Stimulated activated memory B cell treated with anti-CD40 and anti-IgM and Interleukin-4, amounts not matched to agents 10 μg/mL and 1 μg/mL and 100 μg/mL, for 72 hours (primary cell): ENCODE measurements at places on chromosomes 16 and 17.

GRCh38 chr17:76304226-76305134 is 3.6 kb downstream of the QRICH2 start:
- ATAC-seq, result no peak

DNA sequence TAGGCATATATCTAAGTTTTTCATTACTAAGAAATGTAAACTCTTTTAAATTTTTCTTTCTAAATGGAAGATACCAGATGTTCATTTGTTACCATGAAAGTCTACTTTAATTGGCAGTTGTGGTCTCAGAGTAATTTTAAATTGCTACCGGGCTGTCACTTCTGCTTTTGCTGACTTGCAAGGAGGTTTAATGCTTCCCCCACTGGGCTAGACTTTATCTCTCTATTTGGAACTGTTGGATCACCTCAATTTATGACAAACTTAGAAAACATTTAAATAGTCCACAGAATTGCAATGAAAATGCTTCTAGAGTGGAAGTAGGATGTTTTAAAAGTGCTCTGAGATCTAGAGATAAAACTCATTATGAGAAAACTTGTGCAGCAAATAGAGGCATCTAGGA is 479.8 kb upstream of the GOT2 start:
- ATAC-seq, result no peak

GRCh38 chr16:17497648-17498047 is 26.9 kb upstream of the XYLT1 start:
- ATAC-seq, result no peak

- no peak for ATAC-seq
Observed at GRCh38 chr16:2782583-2783351, 4.6 kb downstream of the PRSS33 start.

- ATAC-seq, result peak; percentile 56
Observed at GRCh38 chr17:61409301-61410112, 9.9 kb downstream of the TBX2 start.

DNA sequence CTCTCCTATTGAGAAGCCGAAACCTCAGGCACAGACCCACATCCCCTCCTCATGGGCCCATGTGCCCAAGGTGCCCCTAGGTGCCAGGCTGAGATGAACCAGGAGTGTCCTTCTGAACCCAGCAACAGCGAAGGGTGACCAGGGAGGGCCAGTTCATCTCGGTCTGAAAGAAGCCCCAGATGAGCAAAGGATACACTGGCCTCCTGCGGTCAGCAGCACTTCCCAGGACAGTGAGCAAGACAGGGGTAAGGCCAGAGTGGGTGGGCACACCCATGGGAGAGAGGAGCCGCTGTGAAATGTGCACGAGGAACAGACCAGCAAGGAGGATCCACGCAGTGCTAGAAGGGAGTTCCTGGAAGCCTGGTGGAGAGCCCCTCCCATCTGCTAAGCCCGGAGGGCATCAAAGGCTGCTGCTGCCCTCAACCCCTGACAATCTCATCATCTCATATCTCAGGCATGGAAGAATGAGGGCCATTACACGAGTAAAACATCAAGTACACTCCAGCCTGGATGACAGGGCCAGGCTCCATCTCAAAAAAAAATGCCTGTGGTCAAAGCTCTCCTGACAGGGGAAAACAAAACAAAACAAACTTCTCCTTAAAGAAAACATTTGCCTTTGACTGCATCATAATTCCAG is 3.3 kb upstream of the HBZ start:
- ATAC-seq, result no peak

GRCh38 chr16:17347624-17348023 is 123.1 kb downstream of the XYLT1 start:
- ATAC-seq, result no peak

DNA sequence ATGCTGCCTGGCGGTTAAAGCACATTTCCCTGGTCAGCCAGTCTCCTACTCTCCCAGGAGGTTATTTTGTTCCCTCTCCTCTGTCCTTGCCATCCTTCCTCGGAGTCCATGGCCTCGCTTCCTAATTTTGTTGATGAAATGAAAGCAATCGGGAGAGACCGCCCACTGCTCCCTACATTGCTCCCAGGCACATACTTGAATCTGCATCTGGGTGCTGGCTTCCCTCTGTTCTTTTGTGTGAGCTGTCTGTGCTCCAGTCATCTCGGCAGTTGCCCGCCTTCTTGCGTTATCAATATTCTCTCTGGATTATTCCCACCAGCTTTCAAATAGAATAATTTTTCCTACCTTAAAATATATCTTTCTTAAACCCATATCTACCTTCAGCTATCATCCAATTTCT is 11.1 kb downstream of the KRT23 start:
- ATAC-seq, result no peak

- ATAC-seq, result peak; percentile 18
Observed at GRCh38 chr16:31403590-31404352, 10.6 kb downstream of the ITGAD start.

DNA sequence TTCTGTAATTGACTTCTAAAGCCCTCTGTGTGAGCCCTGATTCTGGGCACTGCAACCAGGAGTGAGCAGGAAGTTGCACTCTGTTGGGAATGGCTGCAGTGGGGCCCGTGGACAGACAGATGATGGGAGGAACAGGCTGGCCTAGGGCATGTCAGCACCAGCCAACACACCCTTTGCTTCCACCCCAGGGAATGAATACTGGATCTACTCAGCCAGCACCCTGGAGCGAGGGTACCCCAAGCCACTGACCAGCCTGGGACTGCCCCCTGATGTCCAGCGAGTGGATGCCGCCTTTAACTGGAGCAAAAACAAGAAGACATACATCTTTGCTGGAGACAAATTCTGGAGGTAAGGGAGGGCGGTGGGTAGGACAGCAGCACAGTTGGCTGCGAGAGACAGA is 10.8 kb upstream of the LPCAT2 start:
- ATAC-seq, result no peak

DNA sequence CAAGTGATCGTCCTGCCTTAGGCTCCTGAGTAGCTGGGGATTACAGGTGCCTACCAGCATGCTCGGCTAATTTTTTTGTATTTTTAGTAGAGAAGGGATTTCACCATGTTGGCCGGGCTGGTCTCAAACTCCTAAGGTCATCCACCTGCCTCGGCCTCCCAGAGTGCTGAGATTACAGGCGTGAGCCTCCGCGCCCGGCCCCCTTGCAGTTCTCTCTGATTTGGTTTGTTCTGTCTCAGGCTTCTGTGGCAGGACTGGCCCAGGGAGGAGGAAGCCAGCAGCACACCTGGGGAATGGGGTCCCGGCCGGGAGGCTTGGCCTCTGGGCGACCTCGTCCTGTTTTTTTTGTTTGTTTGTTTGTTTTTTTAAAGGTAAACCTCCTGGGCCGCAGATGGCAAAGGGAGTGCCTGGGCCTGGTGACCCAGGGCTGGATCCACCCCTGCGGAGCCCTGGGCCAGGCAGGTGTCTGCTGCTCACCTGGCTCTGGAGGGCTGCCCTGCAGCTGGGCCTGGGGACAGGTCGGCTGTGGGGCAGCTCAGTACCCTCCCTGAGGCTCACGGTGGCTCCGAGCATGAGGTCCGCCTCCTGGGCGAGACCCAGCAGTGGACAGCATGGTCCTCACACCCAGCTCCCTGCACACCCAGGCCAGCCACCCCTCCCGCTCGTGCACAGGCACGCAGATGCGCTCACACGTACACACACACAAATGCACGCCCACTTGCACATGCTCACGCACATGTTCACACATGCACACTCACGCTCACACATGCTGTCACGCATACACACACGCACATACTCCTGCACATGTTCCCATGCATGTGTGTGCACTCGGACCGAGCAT is 3.3 kb upstream of the NUDT16L1 start:
- ATAC-seq, result no peak

DNA sequence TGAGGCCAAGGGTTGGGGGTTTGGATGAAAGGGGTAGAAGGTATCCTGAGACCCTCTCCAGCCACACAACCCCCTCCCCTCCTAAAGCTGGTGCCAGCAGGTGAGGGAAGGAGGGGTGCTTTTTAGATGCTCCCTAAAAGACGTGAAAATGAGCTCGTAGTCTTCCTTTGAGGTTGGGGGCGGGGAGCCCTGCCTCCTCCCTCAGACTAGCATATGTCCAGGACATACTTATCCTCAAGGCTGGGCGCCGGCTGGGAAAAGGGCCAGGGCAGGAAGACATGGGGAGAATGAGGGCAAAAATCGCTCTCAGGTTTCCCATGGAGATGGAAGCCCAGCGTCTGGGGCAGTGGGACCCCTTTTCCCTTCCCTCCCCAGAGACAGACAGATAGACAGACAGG is 26.7 kb downstream of the SRCIN1 start:
- no peak for ATAC-seq

- ATAC-seq, result peak; percentile 93
Observed at GRCh38 chr17:1180958-1181752, 1.4 kb upstream of the ABR start.

GRCh38 chr16:50407351-50407750 is 38.6 kb upstream of the BRD7 start:
- ATAC-seq, result peak; percentile 34

DNA sequence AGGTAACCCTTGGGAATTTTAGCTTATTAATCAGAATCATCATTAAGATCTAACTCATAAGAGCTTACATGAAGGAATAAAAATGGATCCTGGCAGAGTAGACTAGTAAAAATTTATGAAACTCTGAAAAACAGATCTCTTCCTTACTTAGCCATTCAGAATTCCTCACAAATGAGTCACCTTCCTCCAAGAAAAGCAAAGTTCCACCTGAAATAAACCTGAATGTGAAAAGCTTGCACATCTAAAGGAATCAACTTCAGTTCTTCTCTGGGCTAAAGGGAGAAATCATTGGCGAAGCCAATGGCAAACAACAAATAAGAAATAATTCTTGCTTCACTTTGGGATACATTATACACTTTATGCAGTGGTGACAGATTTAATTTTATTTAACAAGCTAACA is 22.7 kb downstream of the MYO1D start:
- ATAC-seq, result no peak

- ATAC-seq, result no peak
Observed at GRCh38 chr17:79385962-79386563, 224.8 kb downstream of the RBFOX3 start.

- no peak for ATAC-seq
Observed at GRCh38 chr16:66740010-66740409, 11.4 kb downstream of the DYNC1LI2 start.

DNA sequence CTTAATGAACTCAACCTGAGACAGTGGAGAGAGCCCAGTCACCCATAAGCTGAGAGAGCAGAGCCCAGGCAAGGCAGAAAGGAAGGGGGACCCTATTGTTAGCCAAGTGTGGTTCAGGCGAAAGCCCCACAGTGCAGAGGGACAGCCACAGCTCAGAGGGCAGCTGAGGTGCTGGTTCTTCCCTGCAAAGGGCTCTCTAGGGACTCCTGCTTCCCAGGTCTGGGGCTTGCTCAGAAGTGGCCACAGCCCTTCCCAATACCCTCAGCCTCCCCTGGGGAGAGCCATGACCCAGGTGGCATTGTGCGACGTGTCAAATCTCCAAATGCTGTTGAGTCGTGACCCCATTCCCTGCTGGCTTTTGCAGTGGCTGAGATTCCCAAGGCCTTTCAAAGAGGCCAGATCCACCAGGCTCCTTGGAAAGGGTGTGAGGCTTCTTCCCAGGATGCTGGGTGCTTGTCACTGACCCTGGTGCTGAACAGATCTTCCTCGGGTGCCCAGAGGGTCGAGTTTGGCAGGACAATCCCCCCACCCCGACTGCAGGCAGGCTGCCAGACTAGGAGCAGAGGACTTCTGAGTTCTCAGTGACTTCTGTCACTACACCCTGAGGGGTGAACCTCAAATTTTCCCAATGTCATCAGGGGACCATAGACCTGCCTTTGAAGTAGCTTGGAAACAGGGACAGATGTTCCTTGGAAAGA is 2.5 kb upstream of the CCL17 start:
- ATAC-seq, result no peak

- ATAC-seq, result no peak
Observed at GRCh38 chr17:39270923-39271322, 45.2 kb upstream of the STAC2 start.

GRCh38 chr17:6721744-6722143 is 8.6 kb upstream of the SLC13A5 start:
- no peak for ATAC-seq

GRCh38 chr16:52070341-52071057 is 476.4 kb downstream of the TOX3 start:
- no peak for ATAC-seq

GRCh38 chr16:89393738-89394406 is 96.5 kb downstream of the ANKRD11 start:
- no peak for ATAC-seq

- ATAC-seq, result no peak
Observed at GRCh38 chr17:22459331-22459952, 767.1 kb downstream of the KCNJ18 start.

DNA sequence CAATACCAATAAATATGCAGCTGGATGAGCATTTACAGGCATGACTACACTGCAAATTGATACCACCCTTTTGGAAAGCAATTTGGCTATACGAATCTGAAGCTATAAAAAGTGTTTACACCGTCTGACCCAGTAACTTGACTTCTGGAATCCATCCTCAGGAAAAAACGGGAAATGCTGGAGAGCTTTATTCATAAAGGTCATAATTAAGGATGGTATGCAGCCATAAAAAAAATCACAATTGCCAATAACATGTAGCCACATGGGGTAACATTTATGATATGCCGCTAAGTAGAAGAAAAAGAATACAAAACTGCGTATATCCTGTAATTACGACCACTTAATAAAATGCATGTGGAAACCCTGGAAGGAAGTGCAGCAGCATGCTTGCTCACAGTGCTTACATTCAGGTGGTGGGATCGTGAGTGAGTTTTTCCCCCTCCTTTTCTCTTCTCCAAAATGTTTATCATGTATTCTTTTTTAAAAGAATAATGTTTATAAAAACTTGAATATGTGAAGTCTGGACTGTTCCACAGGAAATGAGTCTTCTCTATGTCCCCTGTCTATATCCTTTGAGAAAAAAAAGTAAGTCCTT is 34.2 kb downstream of the COPRS start:
- no peak for ATAC-seq

DNA sequence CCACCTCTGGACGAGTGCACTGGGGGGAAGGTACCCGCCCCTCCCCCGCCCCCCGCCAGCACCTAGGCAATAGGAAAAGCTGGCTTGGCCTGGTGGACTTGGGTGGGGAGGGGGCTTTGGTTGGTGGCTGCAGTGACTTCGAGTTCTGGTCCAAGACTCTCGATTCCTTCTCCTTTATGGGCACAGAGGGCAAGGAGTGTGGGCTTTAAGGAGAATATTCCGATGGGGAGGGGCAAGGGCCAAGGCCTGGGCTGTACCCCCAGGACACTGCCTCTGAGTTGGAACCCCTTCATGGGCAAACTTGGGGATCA is 409 bp downstream of the ACSF2 start:
- no peak for ATAC-seq

- no peak for ATAC-seq
Observed at GRCh38 chr16:31085873-31086628, 2.7 kb downstream of the PRSS53 start.

GRCh38 chr17:1627982-1628855 is at the start of gene SLC43A2:
SLC43A2 (minus strand) TSS chr17:1628834; CDS start chr17:1627874, 960 bp downstream.
- peak; percentile 78 for ATAC-seq
